Omental fat pad (tissue), 4 donors: ENCODE measurements at places on chromosomes 3 and 15. TPM values are rescaled to one million over a fixed set of nuclear protein-coding genes. Genes with fewer than 3 reads are reported as not detected.
A peak's percentile ranks its signal among the peaks of the same experiment; 100 is the strongest.

GRCh38 chr15:62503451-62503850 is 338.4 kb upstream of the C2CD4B start:
- DNase-seq: no peak

GRCh38 chr15:94177112-94177511 is 54.2 kb upstream of the MCTP2 start:
- DNase-seq: no peak

Gene COLQ
- total RNA-seq: 1.2 TPM

GRCh38 chr3:163462446-163462845 is 1615.8 kb downstream of the SI start:
- DNase-seq: no peak

DNA sequence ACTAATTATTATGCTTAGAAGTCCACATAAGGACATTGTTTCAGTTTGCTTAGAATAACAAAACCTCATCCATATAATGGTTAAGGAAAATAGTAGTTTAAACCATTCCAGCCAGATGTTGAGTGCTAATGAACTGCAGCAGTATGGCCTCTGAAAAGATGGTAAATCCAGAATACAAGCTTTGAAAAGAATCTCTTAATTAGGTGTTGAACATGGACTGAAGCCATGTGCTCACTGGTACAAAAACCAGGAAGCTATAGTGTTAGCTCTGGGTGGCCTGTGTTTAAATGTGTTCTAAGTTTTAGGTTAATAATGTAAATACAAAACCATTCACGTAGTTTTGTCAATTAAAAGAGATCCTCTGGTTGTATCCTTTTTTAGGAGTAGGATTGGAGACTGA is 78.2 kb downstream of the GALK2 start:
- DNase-seq: no peak

GRCh38 chr3:66582721-66583423 is 82.0 kb upstream of the LRIG1 start:
- DNase-seq: no peak

- peak; percentile 87 for DNase-seq
Observed at GRCh38 chr3:48465531-48466378, 19.2 kb downstream of the ATRIP start.

- DNase-seq: no peak
Observed at GRCh38 chr3:17023006-17023664, 138.4 kb downstream of the PLCL2 start.

Gene BTLA
- 0.37 TPM for total RNA-seq

DNA sequence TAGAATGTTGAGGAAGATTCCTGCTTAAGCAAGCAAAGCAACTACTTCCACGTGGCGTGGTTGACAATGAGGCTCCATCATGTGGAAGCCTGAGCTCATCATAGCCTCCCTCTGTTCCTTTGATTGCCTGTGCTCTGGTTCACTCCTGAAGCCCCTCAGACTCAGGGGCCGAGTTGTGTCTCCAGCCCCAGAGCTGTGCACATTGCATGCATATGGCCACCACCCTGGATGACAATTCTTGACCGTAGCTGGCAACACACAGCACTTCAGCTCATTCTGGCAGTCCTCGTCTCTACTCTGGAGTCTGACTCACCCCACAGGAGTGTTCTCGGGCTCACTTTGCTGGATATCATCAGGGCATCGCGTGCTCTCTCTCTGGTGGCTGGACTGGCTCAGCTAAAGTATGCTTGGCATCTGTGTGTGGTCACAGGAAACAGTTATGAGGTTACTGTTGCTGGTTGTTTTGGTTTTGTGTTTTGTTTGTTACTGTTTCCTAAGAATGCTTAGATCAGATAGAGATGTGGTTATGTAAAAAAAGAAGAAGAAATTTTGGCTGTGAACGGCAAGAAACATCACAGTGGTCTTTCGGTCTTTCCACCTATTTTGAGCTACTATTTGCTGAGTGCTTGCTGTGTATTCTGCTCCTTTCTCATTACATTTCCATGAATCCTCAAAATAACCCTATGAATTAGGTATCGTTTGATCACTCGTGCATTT is 41.6 kb upstream of the MRPS22 start:
- no peak for DNase-seq

DNA sequence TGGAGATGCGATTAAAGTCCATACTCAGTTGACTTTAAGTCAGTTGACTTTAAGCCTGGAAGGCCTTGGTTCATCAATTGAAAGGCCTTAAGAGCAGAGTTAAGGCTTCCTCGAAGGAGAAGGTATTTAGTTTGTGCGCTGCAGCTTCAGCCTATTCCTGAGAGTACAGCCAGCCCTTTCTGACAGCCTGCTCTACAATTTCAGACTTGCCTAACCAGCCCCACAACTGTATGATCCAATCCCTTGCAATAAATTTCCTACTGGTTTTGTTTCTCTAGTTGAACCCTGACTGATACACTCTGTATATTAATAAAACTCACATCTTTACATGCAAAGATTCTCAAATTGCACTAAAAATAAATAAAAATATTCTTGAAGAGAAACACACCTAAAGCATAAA is 66.1 kb upstream of the RORA start:
- DNase-seq: no peak

Gene WNT7A
- not detected for total RNA-seq

Gene EID1
- 152 TPM for total RNA-seq

DNA sequence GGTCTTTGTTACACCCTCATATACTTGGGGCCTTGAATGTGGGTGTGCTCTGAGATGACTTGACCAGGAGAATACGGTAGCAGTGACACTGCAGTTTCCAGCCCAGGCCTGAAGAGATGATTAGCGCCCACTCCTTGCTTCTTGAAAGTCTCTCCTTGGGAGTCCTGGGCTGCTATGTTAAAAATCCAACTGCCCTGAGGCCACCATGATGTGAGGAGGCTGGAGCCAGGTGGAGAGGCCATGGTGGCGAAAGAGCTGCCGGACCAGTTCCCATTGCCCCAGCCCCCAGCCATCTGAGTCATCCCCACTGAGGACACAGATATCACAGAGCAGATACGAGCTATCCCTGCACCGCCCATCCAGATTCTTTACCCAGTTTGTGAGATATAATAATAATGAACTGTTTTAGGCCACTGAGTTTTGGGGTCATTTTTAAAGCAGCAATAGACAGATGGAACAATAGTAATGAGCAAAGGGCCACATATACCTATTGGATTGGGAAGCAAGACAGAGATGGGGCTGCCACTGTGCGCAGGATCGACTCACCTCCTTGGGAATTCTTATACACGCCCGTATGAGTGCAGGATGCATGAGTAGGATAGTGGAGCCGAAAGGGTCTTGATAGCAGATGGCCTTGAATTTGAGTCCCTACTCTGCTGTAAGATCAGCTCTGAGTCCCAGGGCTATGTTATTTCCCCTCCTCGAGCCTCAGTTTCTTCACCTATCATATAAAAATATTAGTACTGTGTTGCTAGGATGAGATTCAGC is 12.1 kb upstream of the GATA2 start:
- DNase-seq: no peak

Gene HGD
- 0.37 TPM for total RNA-seq

DNA sequence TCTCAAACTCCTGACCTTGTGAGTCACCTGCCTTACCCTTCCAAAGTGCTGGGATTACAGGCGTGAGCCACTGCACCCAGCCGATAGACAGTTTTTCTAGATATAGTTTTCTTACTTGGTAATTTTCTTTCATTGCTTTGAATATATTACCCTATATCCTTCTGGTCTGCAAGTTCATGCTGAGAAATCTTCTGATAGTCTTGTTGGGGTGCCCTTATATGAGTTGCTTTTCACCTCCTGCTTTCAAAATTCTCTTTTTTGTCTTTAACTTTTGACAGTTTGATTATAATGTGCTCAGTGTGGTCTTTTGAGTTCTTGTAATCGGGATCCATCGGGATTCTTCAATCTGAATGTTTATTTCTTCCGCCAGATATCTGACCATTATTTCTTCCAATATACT is 217.3 kb downstream of the GREM1 start:
- DNase-seq: no peak

- DNase-seq: no peak
Observed at GRCh38 chr15:52155878-52156277, 35.3 kb downstream of the GNB5 start.

GRCh38 chr15:52352086-52352485 is 56.5 kb upstream of the MYO5C start:
- DNase-seq: no peak

DNA sequence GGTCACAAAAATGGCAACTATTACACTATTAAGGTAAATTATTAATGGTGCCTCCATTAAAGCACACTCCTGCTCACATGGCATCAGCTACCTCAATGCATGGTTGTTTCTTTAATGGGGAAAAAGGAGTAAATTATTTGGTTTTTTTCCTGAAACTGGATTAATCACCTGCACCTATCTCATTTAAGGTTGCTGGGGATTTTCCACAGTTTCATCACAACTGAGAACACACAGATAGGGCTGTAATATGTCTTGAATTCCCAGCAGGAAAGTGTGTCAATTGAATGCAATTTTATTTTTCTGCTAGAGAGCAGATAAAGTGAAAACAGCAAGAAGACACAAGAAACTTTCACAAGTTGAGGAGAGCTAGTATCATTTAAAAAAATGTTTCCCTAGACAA is 36.4 kb downstream of the RFTN1 start:
- DNase-seq: no peak

Gene TIMP4
- 171 TPM for total RNA-seq

Gene PCLAF
- not detected for total RNA-seq

DNA sequence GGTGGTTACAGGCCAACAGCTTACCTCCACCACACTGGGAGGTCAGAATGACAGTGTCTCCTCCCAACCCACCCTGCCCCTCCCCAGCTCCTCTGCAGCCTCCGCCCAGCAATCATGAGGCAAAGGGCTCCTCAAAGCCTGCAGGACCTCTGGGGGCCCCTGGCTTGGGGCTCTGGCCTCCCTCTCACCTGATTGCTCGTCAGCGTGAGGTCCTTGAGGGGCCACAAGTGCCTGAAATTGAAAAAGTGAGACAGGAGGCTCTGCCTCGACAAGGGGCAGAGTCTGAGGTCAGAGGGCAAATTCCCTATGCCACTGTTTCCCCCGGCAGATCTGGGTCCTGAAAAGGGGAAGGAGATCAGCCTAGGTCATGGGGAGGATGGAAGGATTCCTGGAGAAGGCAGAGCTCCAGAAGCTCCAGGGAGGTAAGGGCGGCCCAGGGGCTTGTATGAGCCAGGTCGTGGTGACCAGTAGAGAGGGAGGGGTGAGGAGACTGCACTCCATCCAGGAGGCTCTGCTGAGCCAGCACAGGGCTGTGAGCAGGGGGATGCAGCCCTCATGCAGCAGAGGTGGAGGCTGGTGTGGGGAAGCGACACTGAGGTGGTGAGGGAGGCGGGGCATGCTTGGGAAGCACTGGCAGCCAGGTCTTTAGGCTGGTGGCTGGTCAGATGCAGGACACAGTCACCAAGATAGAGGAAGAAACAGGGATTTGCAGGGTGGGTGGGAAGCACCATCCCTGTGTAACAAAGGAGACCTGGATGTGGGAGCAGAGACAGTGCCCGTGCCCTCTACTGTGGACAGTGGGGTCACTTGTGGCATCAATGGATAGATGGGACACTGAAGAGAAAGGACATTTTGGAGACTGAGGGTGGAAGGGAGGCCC is 20.1 kb downstream of the ALS2CL start:
- peak; percentile 1 for DNase-seq

DNA sequence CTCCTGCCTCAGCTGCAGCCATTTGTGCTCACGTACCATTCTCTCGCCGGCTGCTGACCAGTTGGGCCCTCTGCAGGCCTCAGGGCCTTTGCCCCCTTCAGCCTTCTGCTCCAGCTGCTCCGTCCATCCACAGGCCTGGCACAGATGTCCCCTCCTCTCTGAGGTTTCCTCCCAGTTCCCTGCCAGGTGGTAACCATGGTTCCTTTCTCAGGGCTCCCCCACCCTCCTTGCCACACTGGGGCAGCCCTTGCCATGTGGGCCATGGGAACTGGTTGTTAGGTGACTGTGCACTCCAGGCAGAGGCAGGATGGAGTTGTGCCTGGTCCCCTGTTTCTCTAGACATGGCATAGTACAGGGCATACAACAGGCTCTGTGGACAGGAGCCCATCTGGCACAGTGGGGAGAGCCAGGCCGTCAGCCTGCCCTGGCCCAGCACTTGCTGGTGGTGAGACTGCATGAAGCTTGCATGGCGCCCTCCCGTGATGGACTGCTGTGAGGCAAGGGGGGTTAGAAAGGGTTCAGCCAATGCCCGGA is 148.9 kb downstream of the DNAJB8 start:
- DNase-seq: no peak

DNA sequence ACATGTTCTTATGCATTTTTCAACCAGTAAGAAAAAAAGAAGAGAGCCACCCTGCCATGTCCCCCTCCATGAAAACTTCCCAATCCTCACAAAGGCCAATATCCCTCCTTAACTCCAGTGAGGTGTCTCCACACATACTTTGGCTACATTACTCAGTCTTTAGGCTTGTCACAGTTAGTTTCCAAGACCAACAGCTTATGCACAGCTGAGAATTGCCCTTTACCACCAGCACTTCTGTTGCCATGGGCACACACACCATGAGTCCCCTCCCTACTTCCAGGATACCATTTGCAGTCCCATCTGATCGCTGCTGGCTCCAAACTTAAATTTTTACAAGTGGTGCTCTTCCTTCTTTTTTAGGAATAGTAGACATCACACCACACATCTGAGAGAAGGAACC is 150.3 kb upstream of the STRIT1 start:
- no peak for DNase-seq

DNA sequence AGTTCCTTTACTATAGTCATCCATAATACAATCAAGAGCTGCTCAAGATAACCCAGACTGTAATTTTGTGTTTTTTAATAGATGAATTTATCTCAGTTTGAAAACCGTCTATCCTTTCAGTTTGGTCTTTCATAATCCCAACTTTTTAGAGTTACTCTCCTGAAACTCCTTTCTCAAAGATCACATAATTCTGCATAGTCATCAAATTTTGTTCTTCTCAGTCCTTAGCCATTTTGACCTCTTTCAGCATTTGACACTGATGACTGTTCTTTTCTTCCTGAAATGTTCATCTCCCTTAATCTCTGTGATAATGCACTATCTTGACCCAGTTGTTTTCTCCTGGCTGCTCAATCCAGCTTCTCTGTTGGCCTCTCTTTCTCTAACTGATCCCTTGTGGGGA is 47.5 kb upstream of the RAD51 start:
- no peak for DNase-seq

- DNase-seq: no peak
Observed at GRCh38 chr3:182412066-182412465, 381.2 kb upstream of the ATP11B start.

DNA sequence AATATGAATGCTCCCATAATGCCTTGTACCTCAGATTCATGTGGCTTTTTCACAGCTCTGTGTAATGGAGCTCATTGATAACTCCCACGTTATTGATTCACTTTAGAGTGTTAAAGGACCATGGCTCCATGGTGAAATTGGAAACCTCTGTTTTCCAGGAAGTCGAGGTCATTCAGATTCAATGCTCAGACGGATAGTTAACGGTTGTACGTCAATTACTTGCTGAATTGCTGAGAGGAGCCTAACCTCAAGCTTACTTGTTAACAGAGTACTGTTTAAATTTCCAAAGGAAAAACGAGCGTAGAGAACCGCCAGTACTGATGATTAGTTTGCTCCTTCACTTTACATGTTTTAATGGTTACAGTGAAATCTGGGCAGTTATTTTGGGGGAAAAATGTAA is 11.1 kb downstream of the ABHD17C start:
- DNase-seq: no peak

GRCh38 chr3:173659972-173660371 is 262.4 kb downstream of the NLGN1 start:
- no peak for DNase-seq

Gene CLSTN2
- total RNA-seq: 40.5 TPM

- DNase-seq: peak; percentile 89
Observed at GRCh38 chr15:72237029-72237852, 6.3 kb upstream of the PKM start.

- DNase-seq: no peak
Observed at GRCh38 chr15:98813951-98814350, 165.6 kb downstream of the IGF1R start.

GRCh38 chr3:113231391-113231790 is 20.0 kb downstream of the BOC start:
- DNase-seq: no peak
